T-cell (primary cell): ENCODE measurements at places on chromosomes 1 and 21. TPM values are rescaled to one million over a fixed set of nuclear protein-coding genes. Genes with fewer than 3 reads are reported as not detected.

ZNF281 gene
- 19.2 TPM for total RNA-seq

ANKRD35 gene
- not detected for total RNA-seq

RGS5 gene
- total RNA-seq, result 3.8 TPM

SH2D1B gene
- 1.5 TPM for total RNA-seq

AGBL4 gene
- not detected for total RNA-seq

NGF gene
- not detected for total RNA-seq

NDUFS5 gene
- 120 TPM for total RNA-seq

DNASE2B gene
- not detected for total RNA-seq

CCDC185 gene
- total RNA-seq, result not detected

SV2A gene
- total RNA-seq, result 3.1 TPM

PRMT6 gene
- 7.2 TPM for total RNA-seq

CHAF1B gene
- total RNA-seq, result 4.2 TPM
